ENCODE measurements at places on chromosomes 6 and 20. TPM values are rescaled to one million over a fixed set of nuclear protein-coding genes. Genes with fewer than 3 reads are reported as not detected.

The NKX2-2 gene
- not detected for total RNA-seq

The FAM209B gene
- 0.71 TPM for total RNA-seq

The TMC2 gene
- not detected for total RNA-seq

The MARCKS gene
- total RNA-seq = 52.6 TPM

The DIDO1 gene
- 34.2 TPM for total RNA-seq

The SNX9 gene
- total RNA-seq = 56.1 TPM

The ADRM1 gene
- 176 TPM for total RNA-seq

The IPCEF1 gene
- not detected for total RNA-seq

The BTN1A1 gene
- not detected for total RNA-seq

The CALHM5 gene
- 0.11 TPM for total RNA-seq

The MAP1LC3A gene
- total RNA-seq = 3.9 TPM

The PARD6B gene
- 5.2 TPM for total RNA-seq

The KHDC1 gene
- total RNA-seq = 2.3 TPM

The HEY2 gene
- total RNA-seq = not detected

The EPB41L1 gene
- total RNA-seq = 2.0 TPM

The VSX1 gene
- total RNA-seq = not detected

The MTHFD1L gene
- 44.5 TPM for total RNA-seq

The PCK1 gene
- total RNA-seq = not detected

The TBXT gene
- not detected for total RNA-seq

The RAB32 gene
- total RNA-seq = 61.9 TPM

The SLC22A7 gene
- not detected for total RNA-seq

The CGAS gene
- 6.3 TPM for total RNA-seq

The TCF15 gene
- not detected for total RNA-seq

The POU5F1 gene
- total RNA-seq = 0.71 TPM

The NHLRC1 gene
- 2.1 TPM for total RNA-seq

The CABLES2 gene
- 6.2 TPM for total RNA-seq

The RBPJL gene
- not detected for total RNA-seq

The BHLHE23 gene
- not detected for total RNA-seq

The HLA-DQA1 gene
- not detected for total RNA-seq

The HAO1 gene
- total RNA-seq = not detected

The ENPP5 gene
- 1.4 TPM for total RNA-seq

The LST1 gene
- total RNA-seq = 0.34 TPM

The PTCRA gene
- not detected for total RNA-seq

The BPIFB2 gene
- total RNA-seq = not detected

The PRIM2 gene
- total RNA-seq = 27.4 TPM

The RARS2 gene
- 27.6 TPM for total RNA-seq

The SIRPB2 gene
- total RNA-seq = 0.48 TPM
